ENCODE measurements at places on chromosomes 7 and 10.

DNA sequence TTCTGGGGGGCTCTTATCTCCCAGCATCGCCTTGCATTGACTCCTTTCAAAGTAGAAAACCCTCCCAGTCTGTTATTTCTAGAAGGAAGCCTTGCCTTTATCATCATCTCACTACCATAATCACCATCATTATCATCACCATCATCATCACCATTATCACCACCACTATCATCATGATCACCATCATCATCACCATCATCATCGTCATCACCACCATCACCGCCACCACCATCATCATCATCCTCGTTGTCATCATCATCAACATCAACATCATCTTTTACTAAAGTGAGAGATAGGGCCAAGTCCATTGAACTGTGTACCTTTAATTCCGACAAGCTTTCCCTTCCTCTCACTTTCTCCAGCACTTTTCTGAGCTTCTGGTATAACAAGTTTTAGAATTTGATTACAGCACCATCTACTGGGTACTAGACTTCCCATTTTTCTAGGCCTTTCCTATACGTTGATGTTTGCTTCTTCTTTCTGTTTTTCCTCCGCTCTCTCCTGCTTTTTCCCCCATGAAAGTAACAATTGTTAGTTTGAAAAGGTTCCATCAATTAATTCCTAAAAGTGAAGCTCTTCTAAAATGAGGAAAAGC, 226.4 kb downstream of the BUB3 start:
- no peak for DNase-seq

DNA sequence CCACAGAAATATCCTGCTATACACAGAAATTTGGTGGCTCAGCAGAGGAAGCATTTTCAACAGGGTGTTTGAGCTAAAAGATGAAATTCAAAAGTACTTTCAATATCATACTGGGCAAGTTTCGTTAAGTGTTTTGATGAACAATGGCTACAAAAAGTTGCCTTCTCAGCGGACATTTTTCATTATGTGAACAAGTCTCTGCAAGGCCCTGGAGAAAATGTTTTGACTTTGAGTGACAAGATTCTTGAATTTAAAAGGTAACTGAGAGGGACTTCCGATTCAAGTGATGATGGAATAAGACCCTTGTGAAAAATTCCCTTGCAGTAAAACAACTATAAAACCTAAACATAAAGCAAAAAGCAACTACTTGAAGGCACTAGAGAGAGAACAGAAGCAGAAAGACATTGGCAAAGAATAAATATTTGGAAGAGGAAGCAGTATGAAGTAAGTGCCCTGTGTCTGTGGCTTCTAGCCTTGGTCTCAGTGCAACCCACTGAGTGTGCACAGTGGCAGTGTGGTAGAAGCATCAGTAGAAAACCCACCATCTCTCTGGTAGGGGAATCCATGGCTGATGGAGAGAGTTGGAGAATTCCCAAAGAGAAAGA, 62.5 kb upstream of the NAMPT start:
- no peak for DNase-seq

- no peak for DNase-seq
Observed at GRCh38 chr10:25933653-25934608, at the start of gene MYO3A. Gene MYO3A (plus strand): TSS chr10:25934229. CDS start chr10:25952111, 17,882 bp downstream.

- no peak for DNase-seq
Observed at GRCh38 chr7:157840174-157840913, 503.5 kb downstream of the DNAJB6 start.

GRCh38 chr10:100774223-100774622, 28.8 kb downstream of the PAX2 start:
- DNase-seq: no peak

- DNase-seq: no peak
Observed at GRCh38 chr10:14571866-14572507, 202.7 kb downstream of the FAM107B start.

- DNase-seq: no peak
Observed at GRCh38 chr10:132229834-132230556, 43.2 kb downstream of the DPYSL4 start.

DNA sequence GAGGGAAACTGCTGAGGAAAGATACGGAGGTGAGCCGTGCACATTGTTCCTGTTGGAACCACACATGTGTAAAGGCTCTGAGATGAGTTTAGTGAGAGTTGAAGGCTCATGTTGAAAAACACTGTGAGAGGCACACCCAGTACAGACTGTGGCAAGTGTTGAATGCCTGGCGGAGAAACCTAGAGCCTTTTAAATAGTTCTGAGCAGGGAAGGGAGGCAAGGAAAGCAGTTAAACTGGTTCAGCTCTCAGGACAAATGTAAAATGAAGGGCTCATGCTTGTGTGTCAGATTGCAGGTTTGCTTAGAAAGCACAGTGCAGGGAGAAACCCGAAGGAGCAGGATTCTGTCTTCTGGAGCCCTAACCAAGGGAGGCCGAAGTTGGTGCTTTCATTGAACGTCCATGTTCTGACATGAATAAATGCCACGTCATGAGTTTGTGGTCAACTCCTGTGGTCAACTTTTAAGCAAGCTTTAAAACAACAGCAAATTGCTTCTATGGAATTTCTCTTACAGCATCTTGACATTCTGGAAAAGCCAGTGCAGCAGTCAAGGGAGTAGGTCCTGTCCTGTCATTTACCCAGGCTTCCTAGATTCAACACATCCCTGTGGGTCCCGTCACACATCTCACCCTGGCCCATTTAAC, 650.9 kb upstream of the GALNT17 start:
- no peak for DNase-seq

GRCh38 chr7:113113912-113114311, 4.4 kb downstream of the SMIM30 start:
- DNase-seq: no peak

- no peak for DNase-seq
Observed at GRCh38 chr7:29808075-29808801, 1.9 kb downstream of the WIPF3 start.

DNA sequence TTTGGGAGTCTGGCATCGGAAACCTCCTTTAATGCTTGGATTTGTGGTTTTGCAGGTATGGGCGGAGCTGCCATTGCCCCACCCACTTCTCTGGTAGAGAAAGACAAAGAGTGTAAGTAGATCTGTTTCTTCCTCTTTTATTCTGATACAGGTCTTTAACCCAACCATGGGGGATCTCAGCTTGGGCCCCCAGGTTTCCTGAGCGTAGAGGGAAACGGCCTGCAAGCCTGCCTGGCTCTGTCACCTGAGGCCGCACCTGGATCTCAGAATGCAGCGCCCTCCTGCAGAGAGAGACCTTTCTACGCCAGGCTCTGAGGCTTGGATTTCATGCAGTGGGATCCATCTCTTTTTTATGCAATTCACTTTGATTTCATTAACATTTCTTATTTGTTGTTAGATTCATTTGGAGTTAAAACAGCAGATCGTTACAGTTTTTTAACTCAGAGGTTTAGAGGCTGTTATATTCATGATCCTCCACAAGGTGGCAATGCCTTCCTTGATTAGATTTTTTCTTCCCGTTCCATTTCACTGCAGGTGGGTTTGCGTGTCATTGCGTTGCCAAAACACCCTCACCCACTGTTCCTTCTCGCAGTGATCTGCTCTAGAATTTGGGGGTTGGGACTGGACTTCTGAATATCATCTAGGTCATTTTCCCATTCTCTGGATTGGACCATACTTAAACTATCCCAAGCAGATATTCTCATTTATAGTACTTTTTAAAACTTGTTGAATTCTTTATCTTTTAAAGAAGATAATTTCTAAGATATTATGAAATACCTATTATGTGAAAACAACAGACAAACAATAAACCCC, 20.0 kb downstream of the RBM17 start:
- no peak for DNase-seq

DNA sequence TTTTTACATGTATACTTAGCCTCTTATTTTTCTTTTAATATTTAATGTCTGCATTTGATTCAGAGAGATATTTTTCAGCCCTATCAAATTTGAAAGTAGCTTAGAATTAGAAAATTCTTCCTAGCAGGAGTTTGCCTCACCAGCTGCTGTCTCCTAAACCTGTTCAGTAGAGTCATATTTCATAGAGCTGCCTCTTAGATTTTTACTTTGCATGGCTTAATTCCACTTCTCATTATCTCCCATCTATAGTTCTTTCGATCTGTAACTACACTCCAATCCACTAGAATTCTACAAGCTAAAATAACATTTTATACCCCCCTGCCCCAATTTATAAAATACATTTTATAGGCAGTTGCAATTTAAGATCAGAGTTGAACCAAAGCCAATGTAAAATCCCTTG, 227.0 kb downstream of the ANK3 start:
- DNase-seq: no peak

GRCh38 chr7:14021069-14021468, 31.6 kb upstream of the ETV1 start:
- DNase-seq: no peak

DNA sequence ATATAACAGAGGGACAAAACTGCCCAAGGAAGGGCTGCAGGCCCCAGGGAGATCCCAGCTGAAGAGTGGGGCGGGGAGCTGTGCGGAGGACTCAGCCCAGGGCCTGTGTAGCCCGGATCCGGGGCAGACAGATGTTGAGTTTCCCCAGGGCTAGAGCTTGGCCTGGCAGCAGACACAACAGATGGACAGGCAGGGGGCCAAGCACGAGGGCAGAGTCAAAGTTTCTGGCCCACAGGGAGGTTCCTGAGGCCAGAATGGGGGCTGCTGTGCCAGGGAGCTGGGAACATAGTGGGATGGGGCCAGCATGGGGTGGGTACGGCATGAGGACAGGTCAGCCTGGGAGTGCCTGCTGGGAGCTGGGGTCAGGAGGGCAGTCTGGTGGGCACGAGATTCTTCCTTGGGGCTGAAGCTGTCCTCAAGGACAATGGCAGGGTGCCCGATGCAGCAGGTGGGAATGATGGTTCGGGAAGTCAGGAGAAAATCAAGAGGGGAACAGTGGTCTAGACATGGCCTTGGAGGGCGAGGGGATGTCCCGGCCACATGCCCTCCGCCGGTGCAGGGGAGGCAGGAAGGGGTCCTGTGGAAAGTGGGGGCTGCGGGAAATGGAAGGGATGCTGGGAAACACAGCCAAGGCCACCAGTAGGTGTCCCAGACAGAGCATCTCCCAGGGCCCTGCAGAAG, 519.1 kb upstream of the FOXK1 start:
- DNase-seq: no peak

- no peak for DNase-seq
Observed at GRCh38 chr10:122854648-122855047, 9.0 kb upstream of the CUZD1 start.

GRCh38 chr7:74101061-74101681, 17.6 kb downstream of the LIMK1 start:
- DNase-seq: no peak

DNA sequence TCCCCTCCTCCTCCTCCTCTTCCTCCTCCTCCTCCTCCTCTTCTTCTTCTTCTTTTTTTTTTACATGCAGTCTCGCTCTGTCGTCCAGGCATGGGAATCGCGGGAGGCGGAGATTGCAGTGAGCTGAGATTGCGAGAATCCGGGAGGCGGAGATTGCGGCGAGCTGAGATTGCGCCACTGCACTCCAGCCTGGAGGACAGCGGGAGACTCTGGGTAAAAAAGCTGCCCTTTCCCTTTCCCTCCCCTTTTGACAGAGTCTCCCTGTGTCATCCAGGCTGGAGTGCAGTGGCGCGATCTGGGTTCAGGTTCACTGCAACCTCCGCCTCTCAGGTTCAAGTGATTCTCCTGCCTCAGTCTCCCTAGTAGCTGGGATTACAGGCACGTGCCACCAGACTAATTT, 168.1 kb upstream of the MALRD1 start:
- DNase-seq: no peak

GRCh38 chr10:47039562-47039913, 128.3 kb downstream of the PTPN20 start:
- DNase-seq: no peak

DNA sequence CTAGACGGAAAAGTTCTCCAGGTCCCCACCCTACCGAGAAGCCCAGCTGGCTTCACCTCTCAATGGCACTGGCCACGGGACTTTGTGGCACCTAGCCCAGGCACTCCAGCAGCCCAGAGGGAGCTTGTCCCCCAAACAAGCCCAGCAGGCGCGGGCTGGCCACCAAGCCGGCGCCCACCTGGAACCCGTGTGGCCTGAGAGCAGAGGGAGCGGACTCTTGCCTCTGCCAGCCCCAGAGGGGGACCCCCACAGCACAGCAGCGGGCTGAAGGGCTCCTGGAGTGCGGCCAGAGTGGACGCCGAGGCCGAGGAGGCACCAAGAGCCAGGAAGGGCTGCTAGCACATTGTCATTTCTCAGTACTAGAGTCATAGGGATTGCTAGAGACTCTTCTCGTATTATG, 671.4 kb downstream of the CNTNAP2 start:
- no peak for DNase-seq

DNA sequence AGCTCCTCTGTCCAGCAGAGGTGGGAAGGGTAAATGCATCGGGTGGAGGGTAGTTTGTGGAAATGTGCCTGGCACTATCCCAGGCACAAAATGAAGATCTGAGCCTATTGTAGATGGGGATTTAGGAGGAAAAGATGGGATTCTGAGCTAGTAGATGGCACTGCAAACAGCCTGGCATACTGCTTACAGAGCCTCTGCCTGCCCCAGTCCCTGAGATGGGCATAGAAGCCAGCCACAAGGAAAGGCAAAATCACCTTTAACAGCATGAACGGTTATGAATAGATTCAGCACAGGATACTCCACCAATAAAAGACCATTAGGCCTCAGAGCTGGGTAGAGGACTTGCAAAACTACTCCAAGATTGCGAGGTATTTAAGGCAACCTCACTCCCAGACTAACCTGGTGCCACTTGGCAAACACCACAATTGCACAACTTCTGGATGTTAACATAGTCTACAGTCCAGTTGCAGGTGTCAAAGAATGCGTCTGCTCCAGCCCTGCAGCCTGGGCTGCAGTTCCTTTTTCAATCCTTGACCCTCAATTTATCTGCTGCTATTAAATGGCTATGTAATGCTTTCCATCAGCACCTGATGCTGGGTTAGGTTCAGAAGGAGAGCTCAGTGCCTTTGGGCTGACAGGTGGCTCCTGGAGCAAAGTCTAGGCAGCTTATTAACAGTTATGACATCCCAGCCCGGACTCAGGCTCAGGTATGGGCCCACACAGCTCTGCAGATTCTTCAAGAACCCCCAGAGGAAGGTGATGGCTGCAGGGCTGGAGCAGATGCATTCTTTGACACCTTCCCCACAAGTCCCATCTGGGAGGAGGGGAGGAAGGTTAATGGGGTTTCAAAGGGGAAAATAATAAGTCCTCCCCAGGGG, 34.0 kb downstream of the CDHR3 start:
- no peak for DNase-seq

DNA sequence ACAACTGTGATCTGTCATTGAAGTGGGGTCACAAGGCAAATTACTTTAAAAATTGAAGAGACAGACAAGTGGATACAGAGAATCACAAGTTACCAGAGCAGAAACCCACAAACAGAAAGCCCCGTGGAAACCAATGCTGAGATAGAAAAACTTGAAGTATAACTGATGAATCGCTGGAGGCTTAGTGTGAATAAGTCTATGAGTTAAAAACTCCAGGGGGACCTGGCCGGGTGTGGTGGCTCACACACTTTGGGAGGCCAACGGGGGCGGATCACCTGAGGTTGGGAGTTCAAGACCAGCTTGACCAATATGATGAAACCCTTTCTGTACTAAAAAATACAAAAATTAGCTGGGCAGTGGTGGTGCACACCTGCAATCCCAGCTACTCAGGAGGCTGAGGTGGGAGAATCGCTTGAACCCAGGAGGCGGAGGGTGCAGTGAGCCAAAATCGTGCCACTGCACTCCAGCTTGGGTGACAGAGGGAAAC, 69.7 kb upstream of the ZNRF2 start:
- no peak for DNase-seq

GRCh38 chr10:104501864-104502579, 139.1 kb upstream of the SORCS3 start:
- DNase-seq: no peak

GRCh38 chr10:86306628-86307278, 59.8 kb downstream of the GRID1 start:
- DNase-seq: no peak

Measured in NCI-H187 treated with DMSO at 0.1 percent for 48 hours (cell line).